ENCODE measurements at places on chromosomes 2 and 18.

- DNase-seq = no peak
These were observed 469.7 kb upstream of the FANCL start for GRCh38 chr2:58710795-58711279.

GRCh38 chr2:146244131-146244530 lies 1600.7 kb upstream of the ACVR2A start:
- DNase-seq = no peak

GRCh38 chr2:175168564-175168945 lies 552 bp upstream of the ATF2 start:
- no peak for DNase-seq

DNA sequence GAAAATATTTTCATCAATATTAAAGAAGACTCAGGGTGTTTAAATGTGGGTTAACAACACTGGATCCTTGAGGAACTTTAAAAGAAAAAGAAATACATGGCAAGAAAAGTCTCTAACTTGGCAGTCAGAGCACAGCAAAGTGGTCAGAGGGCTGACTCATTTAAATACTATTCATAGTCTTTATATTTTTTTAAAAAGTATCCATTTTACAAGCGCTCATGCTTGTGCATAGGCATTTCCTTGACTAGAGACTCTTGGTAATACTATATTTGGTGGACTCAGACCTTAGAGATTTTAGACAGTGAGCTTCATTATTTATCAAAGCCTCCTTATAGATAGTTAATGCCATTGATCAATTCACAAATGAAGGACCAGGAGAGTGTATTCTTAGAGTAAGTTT lies 110.2 kb downstream of the ABCA12 start:
- no peak for DNase-seq

DNA sequence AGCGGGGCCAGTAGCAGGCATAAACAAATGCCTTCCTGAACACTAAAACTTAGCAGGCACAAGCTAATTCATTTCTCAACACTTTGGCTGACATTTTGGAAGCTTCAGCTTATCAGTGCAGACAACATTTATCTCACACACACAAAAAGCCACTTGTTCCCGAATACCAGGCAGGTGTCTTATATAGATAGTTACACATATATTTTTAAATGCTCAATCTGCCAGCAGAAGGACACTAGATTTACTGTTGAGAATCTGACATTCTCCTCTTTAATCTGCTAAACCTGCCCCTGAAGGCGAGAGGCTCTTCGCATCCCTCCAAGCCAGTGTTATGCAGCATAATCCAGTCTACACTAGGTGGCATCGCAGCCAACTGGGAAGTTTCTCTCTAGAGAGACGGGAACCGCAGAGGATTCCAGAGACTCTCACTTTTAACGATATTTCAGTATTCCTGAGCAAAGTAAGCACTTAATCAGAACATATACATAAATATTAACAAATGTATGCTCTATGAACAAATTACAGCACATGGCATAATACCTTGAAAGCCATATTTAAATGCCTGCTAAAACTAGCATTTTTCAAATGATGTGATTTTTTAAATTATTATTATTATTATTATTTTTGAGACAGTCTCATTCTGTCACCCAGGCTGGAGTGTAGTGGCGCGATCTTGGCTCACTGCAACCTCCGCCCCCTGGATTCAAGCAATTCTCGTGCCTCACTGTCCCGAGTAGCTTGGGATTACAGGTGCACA lies 90.2 kb upstream of the SCG2 start:
- DNase-seq = no peak

DNA sequence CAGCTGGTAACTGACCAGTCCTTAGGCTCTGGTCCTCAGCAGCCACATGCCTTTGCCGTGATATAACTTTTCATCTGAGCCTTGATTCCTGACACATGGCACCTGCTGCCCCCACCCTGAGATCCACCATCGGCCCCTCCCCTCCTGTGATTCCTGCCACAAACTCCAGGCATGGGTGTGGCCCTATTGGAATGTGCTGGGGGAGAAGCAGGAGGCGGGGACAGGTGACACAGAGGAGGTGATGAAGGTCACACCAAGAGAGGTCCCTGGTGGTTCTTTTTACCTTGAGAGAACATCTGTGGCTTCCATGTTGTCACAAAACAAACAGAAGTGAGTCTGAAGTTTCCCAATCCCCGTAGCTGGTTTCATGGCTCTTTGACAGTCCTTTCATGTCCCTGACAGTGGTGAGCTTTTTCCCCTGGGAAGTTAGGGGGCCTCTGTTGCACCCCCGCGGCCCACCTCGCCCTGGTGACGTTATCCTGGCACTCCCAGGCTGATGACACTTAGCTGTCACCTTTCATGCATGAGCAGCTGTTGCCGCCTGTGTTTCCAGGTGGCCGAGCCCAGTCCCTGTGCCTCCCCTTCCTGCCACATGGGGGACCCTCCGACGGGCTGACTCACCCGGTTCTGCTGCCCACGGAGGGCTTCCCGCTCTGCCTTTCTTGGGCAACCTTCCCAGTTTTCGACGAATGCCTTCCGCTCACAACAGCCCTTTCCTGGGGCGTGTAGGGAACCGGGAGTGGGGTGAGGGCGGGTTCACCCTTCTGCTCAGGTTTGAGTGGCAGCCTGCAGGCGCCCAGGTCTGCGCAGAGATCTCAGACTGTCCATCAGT lies 66.3 kb upstream of the GLI2 start:
- no peak for DNase-seq

DNA sequence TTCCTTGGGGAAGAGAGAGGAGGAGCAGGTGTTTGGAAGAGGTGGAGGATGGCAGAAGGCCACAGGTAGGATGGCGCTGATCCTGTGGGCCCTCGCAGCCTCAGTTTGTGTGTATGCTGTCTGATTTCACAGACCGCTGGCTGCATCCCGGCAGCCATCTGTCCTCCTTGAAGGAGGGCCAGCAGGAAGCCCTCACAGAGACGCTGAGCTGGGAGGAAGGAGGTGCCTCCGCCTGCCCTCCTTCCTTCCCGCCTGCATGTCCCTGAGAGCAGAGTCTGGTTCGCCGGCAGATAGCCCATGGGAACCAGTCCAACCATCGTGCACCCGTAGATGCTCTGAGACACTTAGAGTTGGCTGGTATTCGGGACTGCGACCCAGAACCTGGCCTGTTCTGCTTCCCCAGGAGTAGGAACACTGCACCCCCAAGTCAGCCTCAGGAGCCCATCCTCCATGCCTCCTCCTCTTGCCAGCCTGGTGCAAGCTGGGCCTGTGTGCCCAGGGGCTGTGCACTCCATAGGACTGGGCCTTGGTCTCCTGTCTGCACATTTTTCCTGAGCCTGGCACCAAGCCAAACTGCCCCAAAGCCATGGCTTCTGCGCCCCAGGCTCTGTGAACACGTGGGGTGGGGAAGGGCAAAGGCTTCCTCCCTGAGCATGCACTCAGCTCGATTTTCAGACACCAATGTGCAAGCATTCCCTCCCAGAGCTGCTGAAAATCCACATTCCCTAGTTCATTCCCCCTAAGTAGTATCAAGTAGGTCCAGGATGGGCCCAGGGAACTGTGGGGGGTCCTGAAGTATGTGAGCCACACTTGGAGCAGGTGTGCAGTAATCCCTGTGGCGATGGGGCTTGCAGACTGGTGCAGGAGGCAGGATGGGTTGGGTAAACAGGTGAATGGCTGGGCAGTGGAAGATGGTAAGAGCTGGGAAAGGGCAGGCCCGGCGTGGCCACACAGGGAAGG lies 115.6 kb downstream of the SEPTIN10 start:
- no peak for DNase-seq

Data from activated naive CD4-positive, alpha-beta T cell (primary cell).